Type B pancreatic cell (in vitro differentiated cells): ENCODE measurements at places on chromosomes 5 and 9. TPM values are rescaled to one million over a fixed set of nuclear protein-coding genes. Genes with fewer than 3 reads are reported as not detected.

DNA sequence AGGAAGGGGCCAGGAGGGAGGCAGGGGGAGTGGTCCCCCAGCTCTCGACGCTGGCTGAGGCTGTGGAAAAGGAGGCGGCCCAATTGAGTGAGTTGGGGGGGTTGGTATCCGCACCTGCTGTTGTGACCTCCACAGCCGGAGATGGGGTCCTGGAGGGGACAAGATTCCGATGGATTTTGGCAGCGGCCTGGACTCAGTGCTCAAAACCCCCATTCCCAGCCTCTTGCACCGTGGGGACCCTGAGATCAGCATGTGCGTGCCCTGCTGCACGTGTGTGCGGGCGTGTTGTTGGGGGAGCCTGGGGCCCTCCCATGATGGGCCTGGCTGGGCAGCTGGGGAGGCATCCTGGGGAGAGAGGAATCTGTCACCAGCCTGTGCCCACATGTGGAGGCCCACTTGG lies 15.0 kb downstream of the CNTFR start:
- no peak for DNase-seq

- no peak for DNase-seq
Measured at GRCh38 chr5:8701251-8701650, 832.3 kb downstream of the MTRR start.

DNA sequence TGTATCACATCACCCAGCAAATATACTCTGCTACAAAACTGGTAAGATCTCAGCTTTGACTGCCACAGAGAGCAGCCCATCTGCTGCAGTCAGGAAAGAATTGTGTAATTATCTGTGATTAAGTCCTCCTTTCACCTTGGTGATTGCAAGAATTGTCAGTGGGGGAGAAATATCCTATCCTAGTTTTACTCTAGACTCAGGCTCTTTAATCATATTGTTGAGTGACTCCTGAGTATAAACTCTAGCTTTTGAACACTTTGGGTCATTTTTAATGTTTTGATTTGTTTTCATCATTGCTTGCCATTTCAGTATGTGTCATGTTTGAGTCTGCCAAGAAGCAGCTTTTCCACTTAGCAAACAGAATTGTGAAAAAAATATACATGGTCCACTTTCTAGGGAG lies 32.1 kb downstream of the VCAN start:
- DNase-seq = no peak

- DNase-seq = no peak
Measured at GRCh38 chr9:33637881-33638280, 113.8 kb downstream of the ANKRD18B start.

DNA sequence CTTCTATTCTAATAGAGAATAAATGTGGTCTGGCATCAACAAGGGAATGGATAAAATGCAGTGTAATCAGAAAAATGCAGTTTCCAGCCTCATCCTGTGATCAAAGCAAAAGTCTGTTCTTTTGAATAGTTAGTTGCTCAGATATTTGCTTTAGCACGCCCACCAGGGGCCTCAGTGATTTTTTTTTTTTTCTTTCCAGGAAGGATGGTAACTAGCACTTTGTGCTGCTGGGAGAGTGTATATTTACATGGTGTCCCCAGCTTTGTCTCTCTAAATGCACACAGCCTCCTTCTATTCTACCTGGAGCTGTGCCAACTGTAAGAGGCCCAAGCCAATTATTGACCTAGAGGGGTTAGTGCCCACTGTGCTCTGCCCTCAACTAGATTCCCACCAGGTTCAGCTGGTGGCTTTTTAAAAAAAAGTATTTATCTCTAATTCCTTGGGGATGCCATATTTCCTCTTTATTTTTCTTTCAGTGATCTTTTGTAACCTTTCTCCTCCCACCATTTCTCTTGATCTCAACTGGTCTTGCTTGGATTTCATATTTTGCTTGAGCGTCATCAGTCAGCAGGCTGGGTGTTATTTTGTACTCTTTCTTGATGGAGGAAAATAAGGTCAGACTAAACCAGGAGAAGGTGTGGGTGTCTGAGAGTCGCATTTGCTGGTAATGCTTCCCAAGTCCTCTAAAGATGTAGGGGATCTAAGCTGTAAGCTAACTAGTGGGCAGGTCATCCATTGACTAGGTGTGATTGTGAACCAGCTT lies 193.0 kb upstream of the C9orf72 start:
- no peak for DNase-seq

GRCh38 chr9:8701904-8702303 lies 902.3 kb upstream of the DMAC1 start:
- DNase-seq = no peak

DNA sequence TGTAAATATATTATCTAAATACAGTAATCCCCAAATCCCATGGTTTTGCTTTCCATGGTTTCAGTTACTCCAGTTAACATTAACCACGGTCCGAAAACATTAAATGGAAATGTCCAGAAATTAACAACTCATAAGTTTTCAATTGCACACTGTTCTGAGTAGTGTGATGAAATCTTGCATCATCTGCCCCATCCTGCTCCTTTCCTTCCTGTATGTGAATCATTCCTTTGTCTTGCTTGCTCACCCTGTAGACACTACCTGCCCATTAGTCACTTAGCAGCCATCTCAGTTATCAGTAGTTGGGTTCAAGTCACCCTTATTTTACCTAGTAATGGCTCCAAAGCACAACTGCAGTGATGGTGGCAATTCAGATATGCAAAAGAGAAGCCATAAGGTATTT lies 1568.5 kb upstream of the WWC1 start:
- no peak for DNase-seq

DNA sequence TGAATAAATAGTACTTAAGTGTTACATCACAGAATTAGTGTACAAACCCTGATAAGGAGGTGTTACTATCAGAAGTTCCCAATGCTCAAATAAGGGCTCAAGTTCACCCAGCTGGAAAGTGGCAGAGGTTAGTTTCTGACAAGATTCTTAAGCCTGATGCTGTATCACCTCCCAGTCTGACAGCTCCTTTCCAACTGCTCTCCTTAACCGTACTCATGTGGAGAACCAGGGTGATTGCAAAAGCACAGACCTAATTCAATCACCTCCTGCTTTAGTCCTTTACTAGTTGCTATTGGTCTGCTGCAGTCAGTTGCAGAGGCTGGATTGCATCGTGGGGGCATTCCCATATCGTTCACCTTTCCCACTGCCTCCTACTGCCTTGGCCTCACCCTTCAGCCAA lies 100.4 kb upstream of the ZNF618 start:
- no peak for DNase-seq

GRCh38 chr5:153373130-153373498 lies 117.4 kb upstream of the GRIA1 start:
- no peak for DNase-seq

- DNase-seq = no peak
Measured at GRCh38 chr5:136242611-136243010, 49.6 kb upstream of the SMIM32 start.

- DNase-seq = no peak
Measured at GRCh38 chr9:1916655-1917054, 98.5 kb upstream of the SMARCA2 start.

DNA sequence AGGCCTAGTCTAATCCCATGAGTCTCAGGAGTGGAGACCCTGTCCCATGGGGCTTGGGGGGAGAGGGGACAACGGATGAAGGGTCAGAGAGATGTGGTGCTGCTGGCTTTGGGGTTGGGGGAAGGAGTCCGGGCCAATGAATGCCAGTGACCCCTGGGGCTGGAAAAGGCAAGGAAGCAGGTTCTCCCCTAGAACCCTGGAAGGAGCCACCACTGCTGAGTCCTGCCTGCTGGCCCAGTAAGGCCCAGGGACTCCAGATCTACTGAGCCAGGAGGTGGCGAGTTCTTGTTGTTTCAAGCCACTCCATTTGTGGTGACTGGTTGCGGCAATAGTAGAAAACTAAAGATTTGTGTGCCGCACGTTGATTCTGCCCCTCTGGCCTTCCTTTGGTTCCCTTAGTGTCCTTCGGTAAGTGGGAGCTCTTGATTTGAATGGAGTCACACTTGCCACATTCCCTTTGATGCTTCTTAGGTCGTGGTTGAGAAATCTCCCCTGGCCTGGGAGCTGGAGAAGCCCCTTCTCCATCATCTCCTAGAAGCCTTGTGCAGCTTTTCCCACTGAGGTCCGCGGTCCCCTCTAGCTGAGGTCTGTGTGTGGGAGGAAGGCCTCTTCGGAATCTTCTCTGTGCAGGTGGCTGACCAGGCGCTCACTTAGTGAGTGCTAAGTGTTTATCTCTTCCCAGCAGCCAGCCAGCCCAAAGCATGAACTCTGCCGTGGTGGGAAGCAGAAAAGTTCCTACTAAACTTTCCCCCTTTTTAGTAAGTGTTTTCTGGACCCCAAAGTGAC lies 9.0 kb downstream of the FCN1 start:
- peak; percentile 47 for DNase-seq

Gene KCNIP1
- 1.2 and 5.3 TPM in 2 replicates for total RNA-seq

Gene BNC2
- 7.6 and 80.9 TPM in 2 replicates for total RNA-seq

Gene NME5
- total RNA-seq = 4.3 and 7.8 TPM in 2 replicates

Gene INSL4
- total RNA-seq = 0.29 TPM in 1 of 2 replicates, not detected in the other

Gene SLCO4C1
- total RNA-seq = 4.6 and 11.0 TPM in 2 replicates

Gene KCNV2
- not detected in 2 replicates for total RNA-seq
